Ascending aorta (tissue), 2 donors: ENCODE measurements at places on chromosomes 3 and 15.

GRCh38 chr15:80272987-80273386, 21.0 kb upstream of the CTXND1 start:
- peak; percentile 28 for DNase-seq

DNA sequence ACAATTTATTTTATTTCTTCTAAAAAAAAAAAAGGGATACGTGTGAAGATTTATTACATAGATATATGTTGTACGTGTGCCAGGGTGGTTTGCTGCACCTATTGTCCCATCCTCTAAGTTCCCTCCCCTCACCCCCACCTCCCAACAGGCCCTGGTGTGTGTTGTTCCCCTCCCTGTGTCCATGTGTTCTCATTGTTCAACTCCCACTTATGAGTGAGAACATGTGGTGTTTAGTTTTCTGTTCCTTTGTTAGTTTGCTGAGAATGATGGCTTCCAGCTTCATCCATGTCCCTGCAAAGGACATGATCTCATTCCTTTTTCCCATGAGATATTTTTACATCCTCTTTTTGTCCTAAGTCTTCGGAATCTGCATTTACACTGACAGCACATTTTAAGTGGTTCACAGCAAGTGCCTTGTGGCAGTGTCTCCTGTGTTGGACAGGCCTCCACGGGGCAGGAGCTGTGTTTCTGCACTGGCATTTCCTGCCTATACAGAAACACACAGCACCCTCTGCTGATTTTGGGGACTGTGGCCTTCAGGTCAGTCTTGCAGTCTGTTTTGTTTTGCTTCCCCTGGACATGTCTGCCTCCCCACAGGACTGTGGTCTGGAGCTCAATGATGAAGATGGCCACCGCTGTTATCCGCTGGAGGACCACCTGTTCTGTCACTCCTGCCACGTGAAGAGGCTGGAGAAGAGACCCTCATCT, 12.7 kb upstream of the SACM1L start:
- no peak for DNase-seq

DNA sequence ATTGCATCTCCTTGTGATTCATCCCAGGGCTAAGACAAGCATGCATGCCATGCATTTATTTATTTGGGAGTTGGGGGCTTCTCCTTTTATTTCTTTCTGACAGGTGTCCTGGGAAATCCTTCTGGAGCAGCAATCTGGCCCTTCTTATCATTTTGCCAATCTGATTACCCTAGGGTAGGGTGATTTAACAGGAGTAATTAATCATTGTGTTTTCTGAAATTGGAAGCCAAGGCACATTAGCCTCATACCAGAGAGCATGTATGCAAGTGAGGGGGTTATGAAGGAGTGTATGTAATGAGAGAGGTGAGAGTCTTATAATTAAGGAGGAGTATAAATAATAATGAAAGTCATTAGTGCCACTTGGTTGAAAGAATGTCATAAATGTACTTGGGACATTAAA, 37.4 kb upstream of the ARPP21 start:
- no peak for DNase-seq

- peak; percentile 27 for DNase-seq
Observed at GRCh38 chr3:133574260-133574881, 885 bp downstream of the CDV3 start.
